ENCODE measurements at places on chromosomes 13 and 19.
A peak's percentile ranks its signal among the peaks of the same experiment; 100 is the strongest.

DNA sequence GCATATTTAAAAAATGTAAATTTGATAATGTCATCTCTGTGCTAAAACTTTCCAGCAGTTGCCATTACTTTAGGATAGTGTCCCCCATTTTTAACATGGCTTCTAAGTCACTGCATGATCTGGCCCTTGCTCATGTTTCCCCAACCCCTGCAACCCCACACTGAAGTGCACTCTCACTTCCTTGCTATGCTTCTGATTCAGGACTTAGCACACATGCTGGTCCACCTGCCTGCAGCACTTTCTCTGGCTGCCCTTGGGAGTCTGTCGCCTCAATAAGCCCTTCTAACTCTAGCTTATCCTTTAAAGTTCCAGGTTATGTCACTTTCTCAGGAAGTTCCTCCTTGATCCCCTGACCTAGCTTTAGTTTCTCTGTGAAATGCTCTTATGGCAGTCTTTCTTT is 241.0 kb downstream of the POSTN start:
- no peak for DNase-seq

DNA sequence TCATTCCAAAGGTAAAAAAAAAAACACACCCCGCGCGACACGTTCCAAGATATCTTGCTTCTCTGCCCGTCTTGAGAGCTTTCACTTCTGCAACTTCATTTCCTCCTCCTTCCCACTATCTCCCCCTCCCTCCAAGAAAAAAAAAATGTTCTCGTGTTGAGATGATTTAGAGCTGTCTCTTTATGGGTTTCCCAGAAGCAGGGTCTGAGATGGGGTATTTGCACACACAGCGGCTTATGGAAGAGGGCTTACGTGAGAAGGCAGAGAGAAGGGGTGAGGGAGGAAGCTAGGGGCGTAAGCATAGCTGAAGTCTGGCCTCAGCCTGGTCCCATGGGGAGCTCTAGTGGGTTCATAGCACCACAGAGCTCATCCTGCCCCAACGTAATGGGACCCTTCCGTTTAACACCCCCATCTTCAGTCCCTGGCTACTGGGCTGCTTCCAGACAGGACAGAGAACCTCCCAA is 31.3 kb upstream of the USE1 start:
- no peak for DNase-seq

- no peak for DNase-seq
Measured at GRCh38 chr19:49431330-49431749, 6.2 kb downstream of the GFY start.

DNA sequence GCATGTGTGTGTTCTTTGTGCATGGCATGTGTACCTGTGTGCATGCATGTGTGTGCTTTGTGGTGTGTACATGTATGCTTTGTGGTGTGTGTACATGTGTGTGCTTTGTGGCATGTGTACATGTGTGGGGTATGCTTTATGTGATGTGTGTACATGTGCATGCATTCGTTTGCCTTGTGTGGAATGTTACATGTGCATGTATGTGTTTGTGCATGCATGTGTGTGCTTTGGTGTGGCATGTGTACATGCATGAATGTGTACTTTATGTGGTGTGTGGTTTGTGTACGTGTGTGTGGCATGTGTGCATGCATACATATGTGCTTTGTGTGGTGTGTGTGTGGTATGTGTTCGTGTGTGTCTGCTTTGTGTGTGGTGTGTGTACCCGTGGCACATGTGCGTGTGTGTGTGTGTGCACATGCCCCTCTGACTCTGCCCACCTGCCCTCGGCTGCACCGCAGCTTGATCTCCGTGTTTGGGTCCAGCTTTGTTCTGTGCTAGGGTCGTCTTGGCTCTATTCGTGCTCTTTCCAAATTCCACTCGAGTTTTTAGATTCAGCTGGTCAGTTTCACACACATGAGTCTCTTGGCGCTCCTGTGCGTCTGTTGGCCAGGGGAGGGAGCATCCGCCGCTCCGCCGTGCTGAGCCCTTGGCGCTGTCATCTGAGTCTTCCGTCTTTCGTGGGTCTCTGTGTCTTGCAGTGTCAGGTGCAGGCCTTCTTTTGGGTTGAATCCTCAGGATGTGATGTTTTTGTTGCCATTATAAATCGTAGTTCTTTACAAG is 46.5 kb upstream of the TFDP1 start:
- DNase-seq = no peak

- DNase-seq = no peak
Measured at GRCh38 chr13:73810647-73811046, 323.6 kb downstream of the KLF12 start.

DNA sequence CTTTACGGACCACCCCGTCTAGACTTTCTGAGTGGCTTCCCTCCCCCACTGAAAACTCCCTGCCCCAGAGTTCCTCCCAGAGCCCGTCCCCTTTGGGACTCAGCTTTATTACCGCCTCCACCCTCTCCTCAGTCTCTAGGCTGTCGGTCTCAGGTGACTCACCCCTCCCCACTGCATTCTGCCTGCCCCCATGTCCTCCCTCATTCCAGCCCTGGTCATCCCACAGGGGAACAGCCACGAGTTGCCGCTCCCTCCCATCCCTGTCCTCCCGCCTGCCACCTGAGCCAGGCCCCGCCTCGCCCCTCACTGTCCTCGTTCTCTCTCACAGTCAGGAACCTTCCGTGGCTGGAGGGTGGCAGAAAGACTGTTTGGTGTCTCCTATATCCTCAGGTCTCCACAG is 57.3 kb downstream of the SMARCA4 start:
- no peak for DNase-seq

- no peak for DNase-seq
Measured at GRCh38 chr13:45209229-45209628, 8.4 kb upstream of the KCTD4 start.

- no peak for DNase-seq
Measured at GRCh38 chr13:70375718-70376117, 267.5 kb upstream of the KLHL1 start.

GRCh38 chr19:23539499-23539898 is 144.2 kb upstream of the ZNF91 start:
- no peak for DNase-seq

- no peak for DNase-seq
Measured at GRCh38 chr19:55146705-55147273, 2.2 kb downstream of the TNNT1 start.

DNA sequence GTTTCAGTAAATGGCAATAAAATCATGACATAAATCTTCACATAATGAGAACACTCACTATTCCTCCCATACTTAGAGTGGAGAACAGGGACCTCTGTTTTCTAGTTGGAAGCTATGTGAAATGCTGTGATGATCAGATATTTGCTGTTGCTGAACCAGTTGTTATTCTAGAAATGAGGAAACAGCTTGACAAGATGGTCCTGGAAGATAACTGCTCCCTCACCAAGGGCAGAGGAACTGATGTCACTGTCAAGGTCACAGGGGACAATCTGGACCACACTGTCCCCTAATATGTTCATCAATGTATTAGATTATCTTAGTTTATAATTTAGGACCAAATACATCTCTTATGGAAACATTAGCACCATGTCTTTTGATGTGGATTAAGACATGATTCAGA is 1173.3 kb downstream of the PCDH17 start:
- no peak for DNase-seq

GRCh38 chr13:75154331-75154730 is 327.6 kb downstream of the TBC1D4 start:
- no peak for DNase-seq

DNA sequence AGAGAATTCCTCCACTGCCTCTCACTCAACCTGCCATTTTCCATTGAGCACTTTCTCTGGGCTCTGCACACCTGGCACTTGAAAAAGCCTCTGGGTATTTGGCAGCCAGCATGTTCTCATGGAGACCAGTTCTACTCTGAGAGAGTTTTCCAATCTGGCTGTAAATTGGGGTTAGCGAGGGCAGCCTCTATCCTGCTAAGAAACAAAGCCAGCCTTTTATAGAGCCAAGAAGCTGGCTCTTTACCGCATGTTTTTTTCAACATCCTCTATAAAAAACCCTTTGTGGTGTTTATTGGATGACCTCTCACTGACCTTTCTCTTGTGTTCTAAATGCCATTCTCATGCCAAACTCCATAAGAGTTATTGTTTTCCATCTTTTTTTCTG is 52.6 kb upstream of the RCBTB2 start:
- peak; percentile 20 for DNase-seq

GRCh38 chr13:43377149-43377548 is 353.8 kb downstream of the DNAJC15 start:
- DNase-seq = no peak

DNA sequence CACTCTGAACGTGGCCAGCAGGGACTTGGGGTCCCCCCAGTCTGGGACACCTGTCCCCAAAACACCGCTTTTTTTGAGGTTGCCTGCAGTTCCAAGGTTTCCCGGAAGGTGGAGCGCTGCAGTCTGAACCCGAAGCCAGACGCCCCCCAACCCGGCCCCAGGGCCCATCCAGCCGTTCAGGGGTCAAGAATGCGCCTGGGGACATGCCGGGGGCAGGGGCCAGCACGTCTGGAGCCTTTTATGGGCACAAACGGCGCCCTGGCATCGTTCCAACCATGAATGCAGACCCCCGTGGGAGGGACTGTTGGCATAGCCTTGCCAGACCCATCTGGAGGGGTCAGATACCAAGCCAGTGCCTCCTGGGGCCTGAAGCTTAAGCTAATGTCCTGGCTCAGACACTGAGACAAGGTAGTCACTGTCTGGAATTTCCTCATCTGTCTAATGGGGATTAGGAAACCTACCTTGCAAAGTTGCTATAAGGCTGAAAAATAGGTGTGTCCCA is 6.9 kb downstream of the S1PR5 start:
- no peak for DNase-seq

DNA sequence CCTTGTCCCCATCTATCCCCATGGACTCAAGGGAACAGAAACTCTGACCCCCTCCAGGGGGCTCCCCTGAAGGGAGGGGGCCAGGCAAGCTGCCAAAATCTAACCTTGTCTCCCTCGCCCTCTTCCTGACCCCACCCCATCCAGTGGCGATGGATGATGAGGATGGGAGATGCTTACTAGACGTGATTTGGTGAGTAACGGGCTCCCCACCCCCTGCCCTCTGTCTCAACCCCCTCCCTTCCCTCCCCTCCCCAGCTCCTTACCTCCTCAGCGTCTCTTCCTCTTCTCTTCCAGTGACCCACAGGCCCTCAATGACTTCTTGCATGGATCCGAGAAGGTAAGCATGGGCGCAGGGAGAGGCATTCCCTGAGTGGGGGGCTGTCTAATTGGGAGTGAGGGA is 39.8 kb upstream of the EHD2 start:
- DNase-seq = no peak

DNA sequence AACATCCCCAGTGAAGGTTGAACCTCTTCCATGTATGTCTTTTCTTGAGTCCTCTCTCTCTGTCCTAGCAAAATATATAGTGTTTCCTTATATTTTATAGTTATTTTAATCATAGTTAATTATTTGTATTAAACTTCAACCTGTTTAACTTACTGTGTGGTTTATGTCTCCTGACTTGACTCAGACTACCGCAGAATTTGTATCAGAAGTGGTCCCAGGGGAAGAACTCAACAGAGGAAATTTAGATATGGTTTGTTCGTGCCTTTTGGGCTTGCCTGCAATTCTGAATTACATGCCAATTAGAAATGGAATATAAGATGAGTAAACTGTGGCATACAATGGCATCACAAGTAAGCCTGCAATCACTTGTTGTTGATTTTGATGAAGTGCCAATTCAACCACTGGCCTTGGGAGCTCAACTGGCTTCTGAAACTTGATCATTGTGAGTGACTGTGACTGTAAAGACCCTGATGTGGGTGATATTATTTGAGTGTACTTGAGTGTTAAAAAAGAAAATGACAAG is 1459.5 kb upstream of the PCDH20 start:
- no peak for DNase-seq

DNA sequence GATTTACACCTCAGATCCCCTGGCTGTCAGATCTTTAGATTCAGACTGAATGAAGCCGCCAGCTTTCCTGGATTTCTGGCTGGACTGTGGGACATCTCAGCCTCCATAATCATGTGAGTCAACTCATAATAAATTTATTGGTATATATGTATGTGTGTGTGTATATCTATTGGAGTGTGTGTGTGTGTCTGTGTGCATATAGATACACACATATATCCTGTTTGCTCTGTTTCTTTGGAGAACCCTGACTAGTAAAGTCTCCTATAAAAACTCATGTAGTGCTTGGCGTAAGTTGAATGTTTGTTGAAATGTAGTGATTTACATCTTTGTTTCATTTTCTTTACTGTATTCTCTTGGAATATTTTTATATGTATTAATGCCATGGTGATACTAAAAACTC is 499.5 kb upstream of the KLF12 start:
- DNase-seq = no peak

- DNase-seq = no peak
Measured at GRCh38 chr19:22634450-22634827, 315 bp downstream of the ZNF492 start.

GRCh38 chr13:75550159-75550567 is 572 bp downstream of the UCHL3 start:
- DNase-seq = peak; percentile 22

DNA sequence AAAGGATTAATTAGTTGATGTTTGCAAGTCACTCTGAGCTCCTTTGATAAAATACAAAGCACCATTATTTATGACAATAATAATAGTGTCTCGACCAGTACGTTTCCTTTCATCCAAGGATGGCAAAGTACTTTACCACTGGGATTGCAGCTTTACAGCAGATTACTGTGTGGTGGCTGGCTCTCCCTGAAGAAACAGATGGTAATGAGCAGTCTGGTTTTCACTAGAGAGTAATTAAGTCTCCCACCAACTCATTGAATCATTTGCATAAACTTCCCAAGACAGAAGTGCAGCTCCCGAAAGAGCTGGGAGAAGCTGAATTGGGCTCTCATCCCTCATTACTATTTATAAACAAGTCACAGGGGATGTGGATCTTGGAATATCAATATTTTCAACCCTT is 48.7 kb downstream of the KLF5 start:
- DNase-seq = no peak

- no peak for DNase-seq
Measured at GRCh38 chr13:27510082-27510481, 59.7 kb upstream of the MTIF3 start.

DNA sequence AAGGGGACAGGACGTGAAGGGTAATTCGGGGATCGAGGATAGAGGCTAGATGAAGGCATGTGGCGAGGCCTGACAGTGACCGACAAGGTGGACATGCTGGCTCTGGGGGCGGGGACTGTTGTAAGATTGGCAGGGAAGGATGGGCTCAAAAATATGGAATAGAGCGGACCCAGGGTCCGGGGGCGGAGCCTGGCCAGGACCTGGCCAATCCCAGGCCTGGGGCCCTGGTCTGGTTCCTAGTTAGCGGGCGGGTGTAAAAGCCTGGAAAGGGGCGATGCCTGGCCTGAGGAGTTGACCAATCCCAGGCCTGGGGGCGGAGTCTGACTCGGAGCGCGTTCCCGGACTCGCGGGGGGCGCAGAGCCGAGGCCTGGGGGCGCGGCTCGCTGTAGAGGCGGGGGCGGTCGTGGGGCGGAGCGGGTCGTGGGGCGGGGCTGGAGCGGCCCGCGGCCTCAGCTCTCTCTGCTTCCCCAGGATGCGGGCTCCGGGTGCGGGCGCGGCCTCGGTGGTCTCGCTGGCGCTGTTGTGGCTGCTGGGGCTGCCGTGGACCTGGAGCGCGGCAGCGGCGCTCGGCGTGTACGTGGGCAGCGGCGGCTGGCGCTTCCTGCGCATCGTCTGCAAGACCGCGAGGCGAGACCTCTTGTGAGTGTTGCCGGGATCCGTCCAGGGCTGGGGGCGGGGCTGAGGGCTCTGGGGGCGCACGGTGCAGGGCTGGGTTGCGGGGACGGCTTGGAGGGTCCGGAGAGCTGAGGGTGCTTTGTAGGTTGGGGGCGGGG is at the start of gene SLC27A1:
SLC27A1 (plus strand) TSS at position 457 of the 774 bp plus-strand sequence; CDS start at position 474, 17 bp downstream.
- DNase-seq = peak; percentile 94

Data from SW 1271 (cell line).